ENCODE measurements at places on chromosomes 5 and 9.

DNA sequence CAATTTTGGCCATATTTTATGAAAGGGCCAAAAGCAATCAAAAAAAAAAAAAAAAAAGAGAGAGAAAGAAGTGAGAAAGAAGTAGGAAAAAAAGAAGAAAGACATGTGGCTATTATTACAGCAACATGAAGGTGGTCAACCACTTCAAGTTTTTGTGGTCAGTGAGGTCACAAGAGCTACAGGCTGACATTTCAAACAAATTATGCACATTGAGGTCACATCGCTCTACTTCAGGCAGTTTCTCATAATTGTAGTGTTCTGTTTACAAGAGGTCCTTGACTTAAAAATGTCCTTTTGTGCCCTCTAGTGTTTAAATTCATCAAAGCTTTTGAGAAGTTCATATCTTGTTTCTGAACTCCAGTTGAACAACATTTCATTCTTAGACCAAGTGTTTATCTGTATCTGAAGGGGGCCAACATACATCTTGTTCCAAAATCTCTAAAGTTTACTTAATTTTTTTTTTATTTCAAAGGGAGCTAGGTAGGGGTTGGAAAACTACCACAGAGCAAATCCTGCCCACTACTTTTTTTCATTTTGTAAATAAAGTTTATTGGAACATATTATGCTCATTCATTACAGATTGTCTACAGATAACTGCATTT lies 513.1 kb downstream of the PDE4D start:
- peak; percentile 55 for DNase-seq

GRCh38 chr5:157046041-157046440 lies 12.9 kb downstream of the HAVCR1 start:
- DNase-seq, result no peak

DNA sequence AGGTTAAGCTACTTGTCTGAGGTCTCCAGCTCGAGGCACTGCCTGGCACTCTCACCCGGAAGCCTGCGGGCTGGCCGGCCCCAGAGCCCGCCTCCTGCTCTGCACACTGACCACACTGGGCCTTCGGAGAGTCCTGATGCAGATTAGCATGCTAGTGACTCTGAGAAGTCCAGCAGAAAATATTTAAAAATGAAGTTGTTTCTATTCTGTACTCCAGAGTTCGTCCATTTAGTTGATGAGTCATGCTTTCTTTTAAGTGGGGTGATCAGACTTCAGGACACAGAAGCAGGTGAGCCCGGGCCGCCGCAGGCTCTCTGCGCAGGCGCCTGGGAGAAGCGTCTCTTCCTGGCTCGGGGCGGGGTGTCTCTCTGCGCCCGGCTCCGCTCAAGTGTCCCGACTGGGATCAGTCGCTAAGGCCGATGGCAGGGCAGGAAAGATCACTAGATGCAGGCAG lies 32.5 kb downstream of the FAM240B start:
- no peak for DNase-seq

GRCh38 chr5:134127988-134128647 lies 13.6 kb downstream of the TCF7 start:
- DNase-seq, result no peak

GRCh38 chr5:154015071-154015693 lies 23.5 kb downstream of the FAM114A2 start:
- peak; percentile 65 for DNase-seq

DNA sequence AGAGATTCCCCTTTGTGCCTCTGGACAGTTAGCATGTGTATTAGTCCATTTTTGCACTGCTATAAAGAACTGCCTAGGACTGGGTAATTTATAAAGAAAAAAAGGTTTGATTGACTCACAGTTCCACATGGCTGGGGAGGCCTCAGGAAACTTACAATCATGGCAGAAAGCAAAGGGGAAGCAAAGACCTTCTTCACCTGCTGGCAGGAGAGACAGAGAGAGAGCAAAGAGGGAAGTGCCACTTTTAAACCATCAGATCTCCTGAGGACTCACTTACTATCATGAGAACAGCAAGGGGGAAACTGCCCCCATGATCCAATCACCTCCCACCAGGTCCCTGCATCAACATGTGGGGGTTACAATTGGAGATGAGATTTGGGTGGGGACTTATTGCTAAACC lies 6.0 kb downstream of the CFAP90 start:
- no peak for DNase-seq

All from glomerular endothelial cell (primary cell).